ENCODE measurements at places on chromosomes 6 and 20.
A peak's percentile ranks its signal among the peaks of the same experiment; 100 is the strongest.

GRCh38 chr20:25014816-25015215 lies 22.3 kb upstream of the APMAP start:
- no peak for DNase-seq

GRCh38 chr20:18837718-18838117 lies 24.1 kb downstream of the SCP2D1 start:
- DNase-seq = no peak

DNA sequence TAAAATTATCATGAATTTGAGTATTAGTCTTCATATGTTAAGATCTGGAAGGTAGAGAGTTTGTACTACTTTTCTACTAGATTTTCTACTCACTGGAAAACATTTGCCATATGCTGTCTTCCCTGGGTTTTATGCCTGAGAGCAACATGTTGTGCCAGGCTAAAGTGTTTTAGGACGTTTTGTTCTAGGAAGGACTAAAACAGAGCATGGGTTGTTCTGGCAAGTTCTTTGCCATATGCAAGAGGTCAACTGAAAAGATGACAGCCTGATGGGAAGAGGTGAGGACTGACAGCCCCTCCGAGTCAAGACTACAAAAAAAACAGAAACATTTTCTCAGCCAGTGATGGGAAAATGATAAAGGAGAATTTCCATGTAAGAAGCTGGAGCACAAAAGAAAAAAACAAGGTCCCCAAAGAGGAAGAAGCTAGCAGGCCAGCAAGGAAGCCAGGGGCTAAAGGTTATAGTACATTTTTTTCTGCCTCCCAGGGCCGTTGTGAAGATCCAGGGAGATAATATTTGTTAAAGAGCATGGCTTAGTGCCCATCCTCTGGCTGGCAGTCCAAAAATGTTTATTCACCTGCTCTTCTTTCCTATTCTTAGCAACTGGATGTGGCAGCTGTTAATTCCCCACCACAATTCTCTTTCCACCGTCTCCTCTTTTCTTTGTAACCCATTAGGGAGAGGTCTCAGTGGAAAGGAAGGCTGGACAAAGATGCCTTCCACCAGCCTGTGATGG lies 7.8 kb downstream of the SCGN start:
- DNase-seq = no peak

DNA sequence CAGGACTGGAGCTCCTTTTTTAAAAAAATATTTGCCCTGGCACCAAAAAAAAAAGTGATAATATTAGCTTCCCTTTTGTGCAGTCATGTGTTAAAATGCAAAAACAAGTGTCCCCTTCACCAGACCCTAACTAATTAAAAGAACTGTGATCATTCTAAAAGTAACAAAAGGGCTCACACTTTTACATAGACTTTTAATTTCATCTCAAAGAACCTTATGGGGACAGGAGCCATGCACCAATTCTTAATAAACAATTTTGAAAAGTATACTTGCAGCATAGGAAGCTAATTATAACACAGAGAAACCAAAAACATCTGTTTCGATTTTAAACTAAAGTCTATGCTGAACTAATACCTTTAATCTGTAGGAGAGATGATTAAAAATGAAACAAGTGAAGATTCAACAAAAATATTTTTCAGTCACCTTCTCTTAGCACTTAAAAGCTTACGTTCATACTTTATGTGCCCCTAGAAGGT lies 17.3 kb downstream of the STX7 start:
- no peak for DNase-seq

GRCh38 chr20:11216451-11217314 lies 542.9 kb upstream of the JAG1 start:
- no peak for DNase-seq

DNA sequence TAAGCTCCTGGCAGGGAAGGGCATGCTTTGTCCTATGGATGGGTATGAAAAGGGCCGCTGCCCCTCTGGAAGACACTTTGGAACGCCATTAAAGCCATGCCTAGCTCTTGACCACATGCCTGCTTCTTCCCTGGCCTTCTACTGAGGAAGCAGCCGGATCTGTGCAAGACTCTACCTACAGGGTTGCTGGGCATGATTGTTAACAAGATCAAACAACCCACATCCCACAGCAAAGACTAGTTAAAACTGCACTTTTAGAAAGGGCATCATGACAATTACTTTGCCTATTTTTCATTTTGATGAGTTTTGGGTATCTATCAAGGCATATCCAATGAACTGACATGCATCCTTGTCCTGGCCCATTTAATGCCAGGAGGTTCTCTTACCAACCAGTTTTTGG lies 25.5 kb downstream of the NSFL1C start:
- no peak for DNase-seq

DNA sequence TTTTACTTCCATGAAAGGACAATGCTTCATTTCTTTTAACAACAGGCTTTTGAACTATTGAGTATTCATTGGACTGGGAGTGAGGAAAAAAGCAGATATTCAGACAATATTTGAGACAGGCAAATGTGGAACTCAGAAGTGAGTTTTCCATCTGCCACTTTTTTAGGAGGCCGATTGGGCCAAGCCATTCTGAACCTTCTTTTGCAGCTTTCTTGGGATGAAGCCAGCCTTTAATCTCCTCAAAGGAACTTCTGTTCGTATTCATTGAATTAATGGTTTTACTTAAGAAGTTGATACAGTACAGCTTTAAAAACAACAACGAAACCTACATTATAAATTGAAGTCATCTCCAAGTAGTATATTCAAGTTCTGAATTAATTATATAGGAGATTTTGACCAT lies 187.1 kb upstream of the RNF217 start:
- no peak for DNase-seq

- DNase-seq = peak; percentile 14
These were observed 87.7 kb downstream of the TMEM242 start for GRCh38 chr6:157235600-157236039.

GRCh38 chr20:652615-653109 lies 338 bp downstream of the SRXN1 start:
- DNase-seq = no peak

GRCh38 chr20:21272679-21273078 lies 30.5 kb upstream of the XRN2 start:
- DNase-seq = no peak

- DNase-seq = no peak
These were observed 531.8 kb upstream of the JARID2 start for GRCh38 chr6:14713966-14714631.

DNA sequence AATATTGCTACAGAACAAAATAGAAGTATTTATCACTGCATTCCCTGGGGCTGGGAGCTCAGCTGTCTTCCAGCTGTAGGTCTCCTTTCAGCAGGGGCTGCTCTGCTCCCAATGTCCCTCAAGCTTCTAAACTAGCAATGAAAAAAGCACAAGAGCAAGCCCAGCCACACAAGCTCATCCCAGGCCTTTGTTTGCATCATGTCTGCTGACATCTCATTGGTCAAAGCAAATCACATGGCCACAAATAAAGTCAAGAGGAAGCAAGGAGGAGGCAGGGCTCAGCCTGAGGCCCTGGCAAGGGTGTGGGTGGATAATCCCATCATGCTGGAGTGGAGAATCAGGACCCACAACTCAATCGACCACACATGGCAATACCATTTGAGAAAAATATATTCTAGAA lies 2.2 kb upstream of the BFSP1 start:
- no peak for DNase-seq

GRCh38 chr20:38645980-38646858 lies 44.6 kb downstream of the ARHGAP40 start:
- peak; percentile 88 for DNase-seq

DNA sequence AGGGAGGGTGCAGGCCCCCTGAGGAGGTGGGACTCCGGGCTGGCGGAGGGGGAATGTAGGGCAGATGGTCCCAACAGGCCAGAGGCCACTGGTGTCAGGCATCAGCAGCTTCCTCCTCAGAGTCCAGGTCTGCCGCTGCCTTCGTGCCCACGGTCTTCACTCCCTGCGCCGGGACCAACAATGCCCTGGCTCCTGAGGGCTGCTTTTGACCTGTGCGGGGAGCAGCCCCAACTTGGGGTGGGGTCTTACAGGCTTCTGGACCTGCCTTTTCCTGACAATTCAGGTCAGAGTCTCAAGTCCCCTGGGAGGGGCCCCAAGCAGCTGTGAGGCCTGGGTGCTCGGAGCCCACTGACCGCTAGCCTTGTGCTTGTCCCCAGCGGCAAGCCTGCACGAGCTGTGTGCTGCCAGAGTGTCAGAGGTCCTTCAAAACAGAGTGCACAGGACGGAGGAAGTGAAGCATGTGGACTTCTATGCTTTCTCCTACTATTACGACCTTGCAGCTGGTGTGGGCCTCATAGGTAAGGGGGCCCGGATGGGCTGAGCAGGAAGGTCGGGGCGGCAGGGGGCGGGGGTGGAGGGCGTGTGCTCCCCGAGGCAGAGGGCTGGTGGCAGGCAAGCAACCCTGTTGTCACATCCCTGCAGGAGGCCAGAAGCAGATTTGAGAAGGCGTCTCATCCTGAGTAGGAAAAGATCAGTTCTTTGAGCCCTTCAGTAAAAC lies 25.3 kb upstream of the PYGB start:
- DNase-seq = no peak

- no peak for DNase-seq
These were observed 213.5 kb upstream of the ARID1B start for GRCh38 chr6:156563714-156564113.

- DNase-seq = no peak
These were observed 17.4 kb downstream of the RCAN2 start for GRCh38 chr6:46473881-46474280.

- DNase-seq = no peak
These were observed 25.6 kb upstream of the MBOAT1 start for GRCh38 chr6:20237677-20238460.

DNA sequence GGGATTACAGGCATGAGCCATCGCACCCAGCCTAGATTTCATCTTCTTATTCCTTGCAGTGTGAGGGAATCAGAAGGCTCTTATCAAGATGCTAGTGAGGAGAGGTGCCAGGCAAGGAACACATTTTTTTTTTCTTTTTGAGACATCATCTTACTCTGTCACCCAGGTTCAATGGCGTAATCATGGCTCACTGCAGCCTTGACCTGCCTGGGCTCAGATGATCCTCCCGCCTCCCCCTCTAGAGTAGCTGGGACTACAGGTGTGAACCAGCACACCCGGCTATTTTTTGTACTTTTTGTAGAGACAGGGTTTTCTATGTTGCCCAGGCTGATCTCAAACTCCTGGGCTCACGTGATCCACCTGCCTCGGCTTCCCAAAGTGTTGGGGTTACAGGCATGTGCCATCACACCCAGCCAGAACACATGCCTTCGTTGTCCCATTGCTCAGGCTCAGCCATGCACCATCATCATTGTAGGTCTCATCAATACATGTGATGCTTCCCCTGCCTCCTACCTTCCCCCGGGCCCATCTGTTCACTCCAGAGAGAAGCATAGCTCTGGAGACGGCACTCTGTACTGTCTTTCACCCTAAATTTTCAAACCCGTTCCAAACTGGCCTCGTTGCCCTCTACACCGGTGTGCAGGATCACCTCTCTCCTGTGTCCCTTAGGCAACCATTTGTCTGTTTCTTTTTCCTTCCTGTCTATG lies 10.1 kb downstream of the FLOT1 start:
- no peak for DNase-seq

- DNase-seq = no peak
These were observed 23.1 kb downstream of the PSMG4 start for GRCh38 chr6:3281631-3282475.

- DNase-seq = no peak
These were observed 1.5 kb downstream of the EBF4 start for GRCh38 chr20:2694008-2694471.

DNA sequence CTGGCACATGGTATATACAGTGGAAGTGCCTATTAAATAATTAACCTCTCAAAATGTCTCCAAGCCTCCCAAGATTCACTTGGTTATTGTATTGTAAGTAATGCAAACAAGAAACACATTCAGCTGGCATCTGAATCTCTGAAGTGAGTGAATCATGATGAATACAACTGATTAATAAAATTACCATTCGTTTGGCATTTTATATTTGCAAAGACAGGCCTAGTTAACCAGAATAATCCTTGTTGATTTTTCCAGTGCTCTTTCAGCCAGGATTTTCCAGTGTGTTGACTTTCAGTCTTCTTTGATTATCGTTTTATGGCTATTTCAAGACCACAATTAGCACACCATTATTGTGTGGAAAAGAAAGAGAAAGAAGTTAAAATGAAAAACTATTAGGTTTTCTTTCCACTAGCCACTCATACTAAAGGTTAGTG lies 20.3 kb downstream of the SLC22A2 start:
- DNase-seq = no peak

- DNase-seq = no peak
These were observed 19.5 kb upstream of the RSPH4A start for GRCh38 chr6:116596815-116597214.

DNA sequence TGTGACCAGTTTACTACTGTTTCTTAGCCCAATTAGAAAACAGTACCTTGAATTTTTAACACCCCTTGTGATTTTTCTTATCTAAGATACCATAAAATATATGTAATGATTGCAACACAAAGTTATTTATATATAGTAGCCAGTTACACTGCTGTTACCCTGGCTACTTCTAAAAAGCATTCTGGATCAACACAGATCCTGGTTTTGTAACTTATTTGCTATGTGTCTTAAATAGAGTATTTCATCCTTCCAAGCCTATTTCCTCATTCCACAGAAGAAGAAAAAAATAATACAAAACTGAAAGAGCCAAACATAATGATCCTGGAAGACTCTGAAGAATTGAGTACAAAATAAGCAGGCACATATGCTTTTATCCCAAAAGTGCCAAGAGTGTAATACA lies 19.0 kb upstream of the GSTA4 start:
- no peak for DNase-seq

GRCh38 chr6:138492113-138492512 lies 7.2 kb downstream of the NHSL1 start:
- DNase-seq = no peak

- DNase-seq = no peak
These were observed 57.8 kb upstream of the ATXN1 start for GRCh38 chr6:16818992-16819626.

GRCh38 chr6:29442719-29443118 lies 3.6 kb downstream of the OR10C1 start:
- DNase-seq = no peak

DNA sequence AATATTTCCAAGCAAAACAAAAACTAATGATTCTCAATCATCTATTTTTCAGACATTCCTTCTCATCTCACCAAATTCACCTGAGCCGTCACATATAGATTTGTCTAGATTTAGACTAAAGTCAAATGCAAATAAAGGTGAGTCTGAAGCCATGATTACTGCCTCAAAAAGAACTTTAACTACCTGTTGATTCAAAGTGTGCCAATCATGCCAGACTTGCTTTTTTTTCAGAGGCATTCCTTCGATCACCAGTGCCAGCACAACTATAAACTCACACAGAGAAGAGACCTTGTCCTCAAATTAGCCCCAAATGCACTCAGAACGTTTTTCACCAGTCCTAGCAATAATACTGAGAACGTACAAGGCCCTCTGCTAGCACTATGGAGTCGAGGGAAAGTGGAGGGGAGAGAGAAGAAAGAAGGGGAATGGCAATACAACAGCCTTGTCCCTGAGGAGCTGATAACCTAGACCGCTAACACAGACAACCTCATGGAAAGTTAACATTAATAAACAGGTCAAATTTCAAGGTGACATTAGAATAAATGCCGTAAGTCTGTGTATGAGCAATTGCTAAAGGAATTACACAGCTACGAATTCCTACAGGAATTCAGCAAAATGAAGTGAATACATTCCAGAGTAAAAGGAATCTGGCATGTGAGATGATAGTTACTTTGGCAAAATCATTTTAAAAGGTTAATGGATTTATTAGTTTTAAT lies 60.9 kb downstream of the EPB41L2 start:
- no peak for DNase-seq

Measured in activated CD8-positive, alpha-beta memory T cell treated with anti-CD3 and anti-CD28 coated beads for 1 hour (primary cell).